ENCODE measurements at places on chromosomes 5 and 9.
A peak's percentile ranks its signal among the peaks of the same experiment; 100 is the strongest.

- no peak for DNase-seq
Measured at GRCh38 chr5:92494508-92494907, 1086.5 kb downstream of the NR2F1-AS1 start.

GRCh38 chr5:77305956-77306355 lies 95.5 kb downstream of the PDE8B start:
- DNase-seq, result no peak

DNA sequence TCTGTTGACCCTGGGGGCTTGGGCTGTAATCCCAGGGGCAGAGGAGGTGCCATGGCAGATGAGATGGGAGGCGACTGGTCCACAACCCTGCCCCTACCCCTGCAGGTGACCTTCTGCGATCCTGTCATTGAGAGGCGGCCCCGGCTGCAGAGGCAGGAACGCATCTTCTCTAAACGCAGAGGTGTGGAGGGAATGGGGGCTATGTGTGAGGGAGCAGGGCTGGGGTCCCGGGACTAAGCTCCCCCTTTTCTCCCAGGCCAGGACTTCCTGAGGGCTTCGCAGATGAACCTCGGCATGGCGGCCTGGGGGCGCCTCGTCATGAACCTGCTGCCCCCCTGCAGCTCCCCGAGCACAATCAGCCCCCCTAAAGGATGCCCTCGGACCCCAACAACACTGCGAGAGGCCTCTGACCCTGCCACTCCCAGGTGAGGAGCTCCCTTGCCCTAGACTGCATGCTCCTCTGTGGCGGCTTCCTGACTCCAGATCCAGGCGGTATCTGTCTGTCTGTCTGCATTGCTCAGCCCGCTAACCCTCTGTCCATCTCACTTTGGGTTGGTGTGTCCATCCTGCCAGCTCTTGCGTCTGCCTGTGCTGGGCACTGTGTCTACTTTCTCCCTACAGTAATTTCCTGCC lies 9.9 kb downstream of the ZDHHC12 start:
- no peak for DNase-seq

DNA sequence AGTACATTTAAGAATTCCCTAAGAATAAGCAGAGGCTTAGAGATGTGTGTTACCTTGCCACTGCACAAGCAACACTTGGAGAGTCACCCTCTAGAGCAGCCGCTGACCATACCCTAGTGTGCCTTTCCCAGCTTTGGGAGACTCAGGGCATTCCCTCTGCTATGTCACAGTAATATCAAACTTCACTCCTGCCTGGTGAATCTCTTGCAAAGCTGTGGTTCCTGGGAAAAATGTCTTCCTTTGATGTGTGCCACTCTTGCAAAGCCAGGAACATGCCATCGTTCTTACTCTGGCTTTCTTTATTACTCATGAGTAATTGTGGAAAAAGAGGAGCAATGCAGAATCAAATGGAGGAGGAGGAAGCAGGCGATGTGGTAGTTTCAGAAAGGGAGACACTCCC lies 173.2 kb downstream of the CCDC192 start:
- no peak for DNase-seq

GRCh38 chr5:74124826-74125225 lies 498.8 kb downstream of the ARHGEF28 start:
- DNase-seq, result no peak

- DNase-seq, result no peak
Measured at GRCh38 chr9:17349831-17350230, 215.0 kb downstream of the CNTLN start.

GRCh38 chr5:165457859-165458481 lies 1952.6 kb downstream of the MAT2B start:
- peak; percentile 16 for DNase-seq

DNA sequence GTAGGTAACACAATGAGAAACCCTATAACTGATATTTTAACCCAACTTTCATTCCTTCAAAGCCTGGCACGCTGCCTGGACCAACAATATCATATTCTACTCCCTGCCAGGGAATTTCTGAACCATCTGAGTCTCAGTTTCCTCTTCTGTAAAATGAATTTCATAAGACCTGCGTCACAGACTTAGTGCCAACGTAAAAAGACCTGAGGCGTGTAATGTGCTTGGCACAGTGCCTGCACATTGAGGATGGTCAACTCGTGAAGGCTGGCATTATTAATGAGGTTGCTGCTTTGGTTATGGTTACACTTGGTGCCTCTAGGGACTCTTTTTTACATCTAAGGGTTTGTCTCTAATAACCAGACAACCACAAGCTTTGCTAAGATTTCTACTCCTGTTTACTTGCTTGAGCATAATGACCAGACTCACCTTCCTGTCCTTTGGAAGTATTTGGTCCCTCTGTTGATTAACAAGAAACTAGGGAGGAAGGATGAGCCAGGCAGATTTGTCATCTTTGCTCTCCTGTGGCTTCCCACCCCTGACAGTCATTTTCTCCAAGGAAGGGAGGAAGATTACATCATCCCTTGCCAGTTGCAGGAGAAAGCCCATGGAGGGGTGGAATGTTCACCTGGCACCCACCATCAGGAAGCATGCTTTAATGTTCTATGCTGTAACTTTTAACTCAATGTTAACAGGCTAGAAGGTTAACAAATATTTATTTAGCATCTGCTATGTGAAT lies 79.0 kb downstream of the PAPPA start:
- no peak for DNase-seq

DNA sequence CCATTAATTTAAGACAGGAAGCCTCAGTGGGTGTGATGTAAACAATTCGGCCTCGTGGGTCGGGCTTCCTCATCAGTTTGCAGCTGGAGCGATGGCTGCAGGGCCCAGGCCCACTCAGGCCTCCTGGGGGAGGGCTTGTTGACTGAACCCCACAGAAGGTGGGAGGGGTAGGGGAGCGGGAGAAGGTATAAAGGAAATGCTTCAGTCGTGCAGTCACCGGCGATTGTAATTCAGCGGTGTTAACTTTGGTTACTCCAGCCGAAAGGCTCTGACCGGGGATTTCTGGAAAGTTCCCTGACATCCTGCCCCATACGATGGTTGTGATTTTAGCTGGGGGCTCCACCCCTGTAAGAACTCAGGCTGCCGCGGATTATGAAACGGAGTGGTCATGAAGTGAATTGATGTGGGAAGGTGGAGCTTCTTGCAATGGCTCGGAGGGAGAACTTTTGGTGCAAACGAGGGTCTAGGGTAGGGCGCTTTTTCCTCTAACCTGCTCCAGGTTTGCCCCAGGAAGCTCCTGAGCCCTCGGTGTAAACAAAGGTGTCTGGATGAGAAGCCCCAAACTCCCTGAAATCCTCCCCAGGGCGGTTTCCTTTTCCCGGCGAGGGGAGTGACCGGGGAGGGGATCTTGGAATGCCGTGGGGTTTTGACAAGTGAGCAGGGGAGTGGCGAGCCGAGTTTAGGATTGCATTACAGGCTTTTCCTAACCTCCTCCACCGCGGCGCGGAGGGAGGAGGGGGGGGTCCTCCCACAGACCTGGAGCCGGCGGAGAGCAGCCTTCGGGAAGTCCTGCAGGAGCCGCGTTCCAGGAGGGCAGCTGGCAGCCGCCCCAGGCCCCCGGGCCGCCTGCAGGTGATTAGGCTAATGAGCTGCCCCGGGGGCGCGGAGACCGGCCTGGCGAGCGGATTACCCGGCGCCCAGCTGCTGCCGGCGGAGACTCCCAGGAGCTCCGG lies 215.5 kb downstream of the PDZD2 start:
- peak; percentile 62 for DNase-seq

- no peak for DNase-seq
Measured at GRCh38 chr5:77953374-77953773, 177.2 kb upstream of the TBCA start.

DNA sequence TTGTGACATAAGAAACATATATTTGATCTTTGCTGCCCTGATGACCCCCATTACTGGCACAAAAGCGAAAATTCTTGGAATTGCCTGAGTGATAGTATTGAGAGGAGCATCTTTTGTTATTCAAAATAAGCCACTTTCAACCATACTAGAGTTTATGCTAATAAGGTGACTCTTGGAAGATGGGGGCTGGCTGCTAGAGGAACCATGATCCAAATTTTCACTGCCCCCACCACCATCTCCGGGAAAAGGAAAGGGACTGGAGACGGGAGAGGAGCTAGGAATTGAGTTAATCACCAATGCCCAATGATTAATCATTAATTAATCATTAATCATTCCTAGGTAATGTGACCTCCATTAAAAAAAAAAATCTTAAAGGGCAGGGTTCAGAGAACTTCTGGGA lies 25.6 kb downstream of the FBXW11 start:
- DNase-seq, result no peak

GRCh38 chr5:135235551-135236227 lies 163.3 kb downstream of the MACROH2A1 start:
- no peak for DNase-seq

DNA sequence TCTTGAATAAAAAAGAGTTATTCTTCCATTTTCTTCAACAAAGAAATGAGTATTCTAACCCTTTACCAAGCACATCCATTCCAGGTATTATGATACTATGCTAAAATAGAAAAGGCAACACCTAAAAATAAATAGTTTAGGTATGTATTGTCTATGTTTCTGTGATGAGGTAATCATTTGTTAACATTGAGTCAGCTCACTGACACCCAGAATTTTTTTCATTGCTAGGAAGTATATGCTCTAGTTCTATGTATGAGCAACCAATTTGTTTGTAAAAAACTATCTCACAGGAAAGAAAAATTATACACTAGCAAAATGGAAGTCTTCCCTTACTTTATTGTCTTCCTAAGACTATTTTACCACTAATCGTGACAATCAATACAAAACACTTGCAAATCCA lies 615.6 kb upstream of the GRIN3A start:
- no peak for DNase-seq

DNA sequence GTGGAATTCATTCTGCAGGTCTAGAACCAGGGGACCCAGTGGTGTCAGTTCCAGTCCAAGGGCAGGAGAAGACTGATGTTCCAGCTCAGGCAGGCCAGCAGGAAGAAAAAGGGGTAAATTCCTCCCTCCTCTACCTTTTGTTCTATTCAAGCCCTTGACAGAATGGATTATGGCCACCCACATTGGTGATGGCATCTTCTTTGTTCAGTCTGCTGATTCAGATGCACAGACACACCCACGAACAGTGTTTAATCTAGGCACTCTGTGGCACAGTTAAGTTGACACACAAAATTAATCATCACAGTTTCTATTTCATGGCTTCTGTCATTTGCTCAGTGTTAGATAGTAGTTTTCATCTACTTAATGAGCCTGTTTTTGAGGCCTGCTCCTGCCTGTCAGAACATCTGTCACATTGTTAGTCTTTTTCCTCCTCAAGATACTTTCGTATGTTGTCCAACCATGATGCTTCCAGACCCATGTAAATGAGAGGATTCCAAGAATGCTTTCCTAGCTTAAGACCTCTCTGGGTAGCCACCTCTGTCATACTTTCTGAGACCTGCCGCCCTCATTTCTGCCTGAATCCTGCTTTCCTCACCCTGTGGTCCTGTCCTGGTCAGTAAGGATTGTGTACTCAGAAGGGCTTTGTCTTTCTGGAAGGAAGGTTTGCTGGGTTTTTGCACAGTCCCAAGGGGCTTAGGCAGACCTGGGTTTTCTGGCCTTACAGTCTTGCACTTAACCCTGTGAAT lies 72.5 kb downstream of the SPIN1 start:
- DNase-seq, result no peak

DNA sequence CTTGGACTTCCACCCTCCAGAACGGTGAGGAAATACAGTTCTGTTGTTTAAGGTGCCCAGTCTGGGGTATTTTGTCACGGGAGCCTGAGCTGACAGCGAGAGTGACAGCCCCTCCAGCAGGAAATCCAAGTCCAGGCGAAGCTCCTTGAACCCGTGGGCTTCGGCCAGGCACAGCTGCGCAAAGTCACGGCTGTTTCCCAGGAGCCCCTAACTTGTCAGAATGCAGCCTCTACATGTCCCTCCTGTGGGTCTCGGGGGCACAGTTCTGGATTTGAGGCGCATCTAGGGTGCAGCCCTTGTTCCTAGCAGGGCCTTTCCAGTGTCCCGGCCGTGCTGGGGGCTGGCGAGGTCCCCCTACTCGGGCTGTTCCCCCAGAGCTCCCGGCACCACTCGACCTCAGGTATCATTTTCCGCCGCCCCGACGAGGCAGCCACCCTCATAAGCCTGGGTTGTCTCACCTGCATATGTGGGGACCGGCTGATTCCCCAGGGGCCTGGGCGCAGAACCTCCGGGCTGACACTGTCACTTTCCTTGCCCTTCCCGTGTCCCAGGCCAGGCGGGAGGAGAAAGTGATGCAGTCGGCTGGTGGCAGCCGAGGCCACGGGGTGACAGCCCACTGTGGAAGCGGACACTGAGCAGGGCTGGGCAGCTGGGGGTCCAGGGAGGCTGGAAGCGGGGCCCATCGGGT lies 4.5 kb downstream of the LCN8 start:
- no peak for DNase-seq

DNA sequence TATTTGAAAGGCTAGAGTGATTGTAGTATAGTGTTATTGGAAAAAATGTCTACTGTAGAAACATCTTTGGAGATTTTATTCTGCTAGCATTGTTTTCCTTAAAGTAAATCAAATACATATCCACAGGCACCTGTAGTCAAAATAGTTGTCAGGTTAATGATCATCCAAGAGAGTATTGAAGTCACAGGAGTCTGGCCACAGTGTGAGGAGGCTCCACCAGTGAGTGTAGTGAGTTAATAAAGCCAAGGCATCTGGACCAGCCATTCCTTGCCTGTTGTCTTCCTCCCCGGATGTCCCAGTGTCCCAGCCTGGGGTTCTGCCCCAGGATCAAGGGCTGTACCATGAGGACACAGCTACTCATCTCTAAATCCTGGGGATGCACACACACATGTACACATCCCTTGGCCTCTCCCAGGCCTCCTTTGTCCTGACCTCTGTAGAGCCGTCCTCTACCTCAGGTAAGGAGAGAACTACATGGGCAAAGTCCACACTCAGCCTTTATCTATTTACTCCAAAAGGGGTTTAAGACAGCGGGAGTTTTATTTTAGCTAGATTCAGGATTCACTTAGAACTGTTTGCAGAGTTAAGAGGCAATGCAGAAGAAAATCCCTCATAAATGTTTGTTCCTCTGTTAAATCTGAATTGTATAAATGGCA lies 3.7 kb downstream of the PIK3R1 start:
- no peak for DNase-seq

DNA sequence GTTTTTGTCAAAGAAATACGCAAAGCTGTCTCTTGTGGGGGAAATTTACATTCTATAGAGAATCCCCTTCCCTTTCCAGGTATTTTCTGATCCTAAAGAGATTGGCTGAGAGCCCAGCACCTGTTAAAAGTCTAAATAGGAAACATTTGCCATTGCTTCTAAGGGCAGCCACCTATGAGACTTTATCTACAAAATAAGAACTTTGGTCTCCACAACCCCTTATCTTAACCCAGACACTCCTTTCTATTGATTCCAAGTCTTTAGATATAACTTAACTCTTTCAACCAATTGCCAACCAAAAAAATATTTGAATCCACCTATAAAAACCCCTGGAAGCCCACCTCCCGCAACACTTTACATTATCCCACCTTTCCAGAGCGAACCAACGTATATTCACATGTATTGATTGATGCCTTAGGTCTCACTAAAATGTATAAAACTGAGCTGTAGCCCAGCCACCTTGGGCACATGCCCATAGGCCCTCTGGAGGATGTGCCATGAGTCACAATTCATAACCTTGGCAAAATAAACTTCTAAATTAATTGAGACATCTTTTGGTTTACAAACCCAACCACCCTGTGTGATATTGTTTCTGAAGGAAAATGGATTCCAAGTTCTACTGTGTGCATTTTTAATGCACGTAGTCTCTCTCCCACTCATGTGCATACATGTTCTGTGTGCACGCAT lies 211.4 kb downstream of the GAS1 start:
- DNase-seq, result no peak

- no peak for DNase-seq
Measured at GRCh38 chr5:54415896-54416601, 39.5 kb upstream of the HSPB3 start.

Data from right renal pelvis (tissue), 4 donors.